ENCODE measurements at places on chromosomes 3 and 15.

GRCh38 chr3:15313461-15313860 lies 18.9 kb downstream of the SH3BP5 start:
- no peak for DNase-seq

- DNase-seq = no peak
Observed at GRCh38 chr15:68354268-68354667, 76.7 kb downstream of the FEM1B start.

DNA sequence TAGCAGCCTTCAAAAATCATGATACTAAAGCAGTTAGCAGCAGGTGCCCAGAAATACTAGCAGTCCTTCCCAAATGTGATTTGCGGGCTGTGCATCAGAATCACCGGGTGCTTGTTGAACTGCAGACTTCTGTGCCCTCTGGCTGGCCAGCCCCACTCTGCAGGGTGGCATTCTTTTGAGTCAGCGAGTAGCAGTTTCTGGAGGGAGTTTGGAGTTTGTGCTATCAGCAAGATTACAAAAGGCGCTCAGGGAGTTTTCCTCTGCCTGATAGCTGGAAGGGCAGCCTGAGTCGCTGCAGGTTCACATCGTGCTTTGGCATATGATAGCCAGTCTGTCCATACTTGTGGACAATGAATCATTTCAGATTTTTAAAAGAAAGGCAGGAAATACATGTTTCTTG lies 57.6 kb downstream of the CLDN11 start:
- no peak for DNase-seq

GRCh38 chr3:193301433-193301832 lies 60.4 kb downstream of the PLAAT1 start:
- no peak for DNase-seq

All from coronary artery (tissue), 2 donors.